ACHN (cell line): ENCODE measurements at places on chromosomes 1 and 21.

- no peak for DNase-seq
These were observed 14.7 kb upstream of the SSX2IP start for GRCh38 chr1:84704872-84705417.

- no peak for DNase-seq
These were observed 8.2 kb downstream of the TTC13 start for GRCh38 chr1:230970432-230970831.

GRCh38 chr21:45453308-45453950, 48.5 kb downstream of the COL18A1 start:
- DNase-seq = no peak

GRCh38 chr1:17538010-17538409, 1.5 kb upstream of the ARHGEF10L start:
- no peak for DNase-seq
